ENCODE measurements at places on chromosomes 2 and 18. TPM values are rescaled to one million over a fixed set of nuclear protein-coding genes. Genes with fewer than 3 reads are reported as not detected.

The PRKAG3 gene
- total RNA-seq = not detected

The ATRAID gene
- total RNA-seq = 230 TPM

The DARS1 gene
- 58.7 TPM for total RNA-seq

The ZCCHC2 gene
- total RNA-seq = 8.7 TPM

The MTX2 gene
- 43.1 TPM for total RNA-seq

The NT5DC4 gene
- not detected for total RNA-seq

The M1AP gene
- not detected for total RNA-seq

The SCN2A gene
- total RNA-seq = not detected

The KCTD1 gene
- total RNA-seq = 38.5 TPM

The FTCDNL1 gene
- 2.8 TPM for total RNA-seq

The AGXT gene
- total RNA-seq = not detected

The CD8A gene
- total RNA-seq = 0.60 TPM

The DNER gene
- 12.2 TPM for total RNA-seq

The TMEM247 gene
- not detected for total RNA-seq

The NTSR2 gene
- not detected for total RNA-seq

The FSIP2 gene
- not detected for total RNA-seq

The CDH7 gene
- total RNA-seq = not detected

The SRD5A2 gene
- total RNA-seq = 0.03 TPM

The FASTKD2 gene
- 31.9 TPM for total RNA-seq

The PROKR1 gene
- not detected for total RNA-seq

The SLC40A1 gene
- total RNA-seq = 1.8 TPM

The MAPRE3 gene
- 9.8 TPM for total RNA-seq

The PJVK gene
- 1.4 TPM for total RNA-seq

The CFC1 gene
- not detected for total RNA-seq

The CD207 gene
- not detected for total RNA-seq

The UGT1A5 gene
- not detected for total RNA-seq

The LYG2 gene
- not detected for total RNA-seq

The PLGLB2 gene
- 0.23 TPM for total RNA-seq

The ACAA2 gene
- 56.4 TPM for total RNA-seq

The SERPINB2 gene
- total RNA-seq = not detected

The CHRND gene
- not detected for total RNA-seq
